ENCODE measurements at places on chromosomes 5 and 9.

GRCh38 chr5:148910686-148911361, 84.4 kb downstream of the ADRB2 start:
- no peak for DNase-seq

DNA sequence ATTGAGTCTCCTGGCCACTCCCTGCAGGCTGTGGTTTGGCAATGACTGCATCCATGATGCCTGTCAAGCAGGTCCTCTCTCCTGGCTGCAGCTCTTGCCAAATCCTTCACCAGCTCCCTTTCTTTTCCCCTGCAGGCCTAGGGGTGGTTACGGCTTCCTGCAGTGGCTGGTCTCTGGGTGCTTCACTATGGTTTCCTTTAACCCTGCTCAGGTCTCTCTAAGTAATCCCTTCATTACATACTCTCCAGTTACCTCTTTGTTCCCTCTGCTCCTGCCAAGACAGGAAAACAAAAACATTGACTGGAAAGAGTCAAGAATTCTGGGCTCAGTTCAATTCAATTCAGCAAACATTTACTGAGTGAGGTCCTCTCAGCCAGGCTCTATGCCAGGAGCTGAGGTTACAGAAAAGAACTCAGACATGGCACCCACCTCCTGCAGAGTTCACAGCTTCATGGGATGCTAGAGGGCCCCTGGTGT, 19.8 kb upstream of the PTPN3 start:
- DNase-seq = no peak

DNA sequence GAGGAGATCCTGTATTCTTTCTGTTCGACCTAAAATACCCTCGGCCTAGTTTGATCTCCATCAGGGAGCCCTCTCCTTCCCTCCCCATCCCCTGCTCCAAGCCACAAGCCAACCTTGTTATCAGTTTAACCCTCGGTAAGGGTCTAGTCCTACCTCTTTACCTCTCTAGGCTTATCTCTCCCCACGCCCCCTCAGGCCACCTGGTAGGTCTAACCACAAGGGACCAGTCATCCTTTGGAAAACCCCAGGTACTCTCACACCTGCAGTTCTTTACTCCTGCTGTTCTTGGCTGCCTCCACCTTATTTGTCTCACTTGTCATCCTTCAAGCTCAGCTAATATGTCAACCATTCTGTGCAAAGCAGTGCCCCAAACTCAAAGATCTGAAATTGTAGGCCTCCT, 78.7 kb downstream of the RAD23B start:
- DNase-seq = no peak

DNA sequence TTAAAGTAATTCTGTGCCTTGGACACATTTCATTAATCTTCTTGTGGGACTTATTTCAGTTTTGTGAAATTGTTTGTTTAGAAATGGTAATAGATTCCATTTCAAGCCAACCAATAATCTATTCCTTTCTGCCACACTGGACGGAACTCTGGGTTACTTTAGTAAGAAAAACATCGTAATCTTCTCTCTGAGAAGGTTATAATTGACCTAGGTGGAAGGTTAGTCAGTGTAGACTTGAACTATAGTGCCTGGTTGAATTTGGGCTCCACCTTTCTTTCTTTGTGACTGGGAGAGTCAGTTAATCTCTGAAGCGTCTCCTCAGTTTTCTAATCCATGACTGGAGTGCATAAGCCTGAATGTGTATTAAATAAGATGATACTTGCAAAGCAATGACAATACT, 89.7 kb upstream of the PRLR start:
- no peak for DNase-seq

- no peak for DNase-seq
Measured at GRCh38 chr5:14179446-14179845, 36.3 kb downstream of the TRIO start.

DNA sequence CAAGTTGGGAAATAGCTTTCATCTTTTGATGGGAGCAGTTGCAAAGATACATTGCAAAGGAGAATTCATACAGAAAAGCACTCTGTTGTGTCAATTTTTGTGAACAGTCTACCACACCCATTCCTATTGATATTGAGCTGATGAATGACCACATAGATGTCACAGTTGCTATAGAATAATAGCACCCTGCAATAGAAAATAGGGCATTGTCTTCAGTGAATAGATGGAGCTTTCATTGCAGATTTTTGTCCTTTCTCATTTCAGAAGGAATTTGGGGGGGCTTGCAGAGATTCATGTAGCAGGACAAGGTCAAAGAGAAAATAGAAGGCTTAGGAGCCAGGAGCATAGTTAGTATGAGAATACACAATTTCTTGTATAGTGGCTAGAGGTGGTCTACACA, 237.9 kb downstream of the TMEM38B start:
- DNase-seq = no peak

- no peak for DNase-seq
Measured at GRCh38 chr5:155316070-155316714, 302.6 kb downstream of the KIF4B start.

GRCh38 chr5:133222040-133222439, 170.2 kb downstream of the HSPA4 start:
- no peak for DNase-seq

- DNase-seq = no peak
Measured at GRCh38 chr5:19322716-19323485, 665.1 kb downstream of the CDH18 start.

DNA sequence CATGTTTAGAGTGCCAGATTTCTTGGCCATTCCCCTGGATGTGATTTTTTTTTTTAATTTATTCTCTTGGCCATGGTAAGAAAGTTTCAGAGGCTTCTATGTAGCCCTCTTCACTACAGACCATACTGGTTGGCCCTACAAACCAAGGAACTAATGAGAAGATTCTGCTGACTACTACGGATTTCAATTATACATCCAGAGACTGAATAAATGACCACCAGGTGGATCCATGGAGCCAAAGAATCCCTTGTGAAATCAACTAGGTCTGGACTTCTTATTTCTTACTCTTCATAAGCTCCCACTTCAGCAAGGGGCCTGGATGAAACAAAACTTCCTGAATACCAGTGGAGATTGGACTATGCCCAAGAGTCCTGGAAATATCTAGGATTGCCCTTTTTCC, 27.6 kb downstream of the ZNF622 start:
- no peak for DNase-seq

GRCh38 chr5:167905919-167906853, 385.3 kb upstream of the WWC1 start:
- no peak for DNase-seq

GRCh38 chr9:131169563-131170240, 44.3 kb downstream of the NUP214 start:
- no peak for DNase-seq
